Memory B cell (primary cell): ENCODE measurements at places on chromosomes 7 and 10.

GRCh38 chr10:24027107-24027506, 181.8 kb upstream of the KIAA1217 start:
- DNase-seq: no peak

DNA sequence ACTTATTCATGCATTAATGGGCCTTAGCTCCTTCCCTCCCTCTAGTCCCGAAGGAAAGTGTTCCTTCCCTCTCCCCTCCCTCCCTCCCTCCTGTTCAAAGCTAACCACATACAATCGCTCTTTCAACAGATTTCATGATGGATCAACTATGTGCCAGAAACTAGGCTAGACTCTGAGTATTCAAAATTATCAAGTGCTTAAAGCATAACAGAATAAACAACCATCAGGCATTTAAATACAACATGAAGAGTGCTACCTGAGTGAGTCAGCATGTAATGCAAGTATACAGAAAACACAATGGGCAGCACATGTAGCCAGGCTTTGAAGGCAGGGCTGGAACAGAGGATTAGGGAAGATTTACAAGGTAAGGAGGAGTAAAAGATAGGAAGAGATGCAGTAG, 11.3 kb downstream of the CHCHD3 start:
- DNase-seq: no peak

GRCh38 chr10:33609546-33609945, 275.1 kb upstream of the NRP1 start:
- no peak for DNase-seq

DNA sequence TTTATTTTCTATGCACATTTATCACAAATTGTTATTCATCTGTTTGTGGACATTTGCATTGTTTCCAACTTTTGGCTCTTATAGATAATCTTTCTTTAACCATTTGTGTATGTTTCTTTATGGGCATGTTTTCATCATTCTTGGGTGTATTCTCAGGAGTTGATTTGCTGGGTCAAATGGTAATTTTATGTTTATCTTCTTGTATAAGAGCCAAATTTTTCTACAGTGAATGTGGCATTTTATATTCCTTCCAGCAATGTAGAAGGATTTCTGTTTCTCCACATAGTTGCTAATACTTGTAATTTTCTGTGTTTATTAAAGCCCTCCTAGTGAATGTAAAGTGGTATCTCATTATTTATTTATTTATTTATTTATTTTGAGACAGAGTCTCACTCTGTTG, 21.8 kb downstream of the CYP2C19 start:
- no peak for DNase-seq

- DNase-seq: no peak
These were observed 135.8 kb upstream of the GPR26 start for GRCh38 chr10:123530166-123530870.

- no peak for DNase-seq
These were observed 1050.7 kb downstream of the SORCS3 start for GRCh38 chr10:105691811-105692210.

- no peak for DNase-seq
These were observed 56.2 kb downstream of the PLCE1 start for GRCh38 chr10:94049911-94050310.

GRCh38 chr7:6248581-6248980, 23.8 kb downstream of the CYTH3 start:
- no peak for DNase-seq

- no peak for DNase-seq
These were observed 91.3 kb downstream of the NRF1 start for GRCh38 chr7:129702761-129703338.

DNA sequence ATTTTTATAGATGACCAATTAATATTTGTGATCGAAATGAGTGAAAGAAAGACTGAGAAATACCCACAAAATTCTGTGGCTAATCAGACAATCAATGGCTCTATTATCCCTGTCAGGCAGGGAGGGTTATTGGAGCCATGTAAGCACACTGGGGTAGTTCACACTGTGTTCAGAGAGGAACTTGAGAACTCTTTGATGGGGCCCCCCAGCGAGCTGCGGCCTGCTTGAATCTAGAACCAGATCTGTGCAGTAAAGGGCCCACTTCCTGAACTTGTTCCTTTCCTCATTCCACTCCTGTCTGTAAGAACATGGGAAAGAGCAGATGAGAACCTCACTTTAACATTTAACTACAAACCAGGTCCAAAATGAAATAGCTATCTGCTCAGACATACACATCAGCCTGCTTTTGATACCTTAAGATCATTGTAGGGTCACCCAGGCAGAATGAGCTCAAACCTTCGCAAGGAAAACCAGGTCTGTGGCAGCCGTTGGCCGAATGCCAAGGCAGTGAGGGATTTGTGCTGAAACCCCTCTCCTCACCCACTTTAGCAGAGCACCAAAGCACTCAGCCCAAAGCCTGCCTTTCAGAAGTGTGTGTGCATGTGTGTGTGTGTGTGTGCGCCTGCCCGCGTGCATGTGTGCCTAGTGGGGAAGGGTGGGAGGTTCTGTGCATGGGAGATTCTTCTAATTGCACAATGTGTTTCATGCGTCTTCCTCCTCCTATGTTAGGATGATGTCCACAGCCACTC, 365.6 kb upstream of the MGMT start:
- DNase-seq: no peak

GRCh38 chr10:43001427-43001795, 75.5 kb upstream of the RET start:
- no peak for DNase-seq

- DNase-seq: no peak
These were observed 1.3 kb downstream of the THSD7A start for GRCh38 chr7:11830582-11831155.

- no peak for DNase-seq
These were observed 8.6 kb downstream of the IPMK start for GRCh38 chr10:58258977-58259692.

DNA sequence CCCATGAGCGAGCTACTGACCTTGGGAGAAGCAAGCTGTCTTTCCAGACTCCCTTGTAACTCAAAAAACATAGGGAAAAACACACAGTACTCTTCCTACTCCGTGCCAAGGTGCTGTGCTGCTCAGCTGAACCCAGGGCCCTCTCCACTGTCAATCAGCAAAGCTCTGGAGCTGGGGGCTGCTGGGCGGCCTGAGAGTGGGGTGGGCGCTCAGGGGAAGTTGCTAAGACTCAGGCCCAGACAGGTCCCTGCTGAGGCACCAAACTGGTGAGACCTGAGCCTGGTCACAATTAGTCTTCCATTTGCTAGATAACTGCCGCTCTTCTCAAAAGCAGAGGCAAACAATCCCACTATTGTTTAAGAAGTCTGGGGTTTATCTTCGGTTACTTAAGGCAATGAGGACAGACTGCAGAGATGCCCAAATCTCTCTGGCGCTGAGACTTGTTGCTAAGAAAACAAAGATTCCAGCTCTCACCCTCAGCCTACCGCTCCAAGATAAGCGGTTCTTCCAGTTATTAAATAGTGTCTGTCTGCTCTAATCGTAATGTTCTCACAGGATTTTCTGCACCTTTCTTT, 22.0 kb downstream of the STEAP1B start:
- DNase-seq: no peak

DNA sequence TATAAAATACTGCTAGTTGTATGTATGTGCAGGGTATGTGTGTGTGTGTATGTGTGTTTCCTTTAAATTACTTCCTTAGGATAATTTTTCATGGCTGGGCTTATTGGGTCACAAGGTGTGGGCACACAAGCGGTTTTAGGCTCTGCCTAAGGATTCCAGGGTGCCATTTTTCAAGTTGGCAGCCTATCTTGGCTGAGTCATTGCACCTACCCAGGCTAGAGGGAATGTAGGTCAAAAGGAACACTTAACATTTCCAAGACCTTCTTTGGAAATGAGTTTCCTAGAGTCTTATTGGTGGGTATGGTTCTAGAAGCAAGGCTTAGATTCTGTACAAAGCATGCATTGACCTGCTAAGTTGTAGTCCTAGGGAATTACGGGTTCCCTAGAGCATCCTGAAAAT, 642.1 kb downstream of the LRMDA start:
- no peak for DNase-seq

DNA sequence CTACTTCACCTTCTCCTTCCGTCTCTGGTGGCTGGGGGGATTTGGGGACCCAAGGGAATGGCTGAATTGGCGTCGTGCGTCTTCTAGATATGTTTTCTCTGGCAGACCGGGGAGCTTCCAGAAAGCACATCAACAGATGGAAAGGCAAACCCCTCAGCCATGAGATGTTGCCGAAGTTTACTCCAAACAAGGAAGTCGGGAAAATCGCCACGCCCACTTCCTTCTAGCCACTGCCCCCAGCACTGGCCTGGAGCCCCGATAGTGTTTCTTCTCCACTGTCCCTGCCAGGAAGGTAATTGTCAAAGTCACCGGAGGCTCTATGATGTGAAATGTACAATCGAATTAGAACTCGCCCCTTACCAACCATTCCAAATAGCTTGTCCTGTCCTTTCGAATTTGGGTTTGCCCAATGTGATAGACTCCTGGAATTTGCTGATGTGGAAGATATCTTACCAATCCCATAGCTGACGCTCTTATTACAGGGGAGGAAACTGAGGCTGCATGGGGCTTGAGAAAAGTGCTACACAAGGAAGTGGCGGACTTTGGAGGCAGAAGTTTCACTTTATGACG, 191.0 kb downstream of the LSM5 start:
- no peak for DNase-seq

DNA sequence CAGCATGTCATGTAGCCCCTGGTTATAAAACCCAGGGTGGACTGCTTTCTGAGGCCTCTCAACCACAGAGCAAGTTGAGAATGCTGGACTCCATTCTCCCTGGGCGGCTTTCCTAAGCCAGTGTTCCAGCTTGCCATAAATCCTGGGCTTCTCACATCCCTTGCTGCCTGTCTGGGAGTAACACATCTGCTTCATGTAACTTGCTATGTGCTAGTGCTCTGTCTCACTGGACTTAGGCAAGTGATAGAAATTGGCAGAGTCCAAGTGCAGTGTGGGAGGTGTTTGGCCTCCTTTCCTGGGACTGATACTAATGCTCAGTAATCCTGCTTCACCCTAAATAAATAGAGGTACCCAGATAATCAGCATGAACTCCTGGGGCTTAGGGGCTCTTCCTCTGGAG, 277.1 kb upstream of the POM121L12 start:
- no peak for DNase-seq

GRCh38 chr10:5136468-5137087, 42.4 kb downstream of the AKR1C3 start:
- DNase-seq: no peak

GRCh38 chr7:6159524-6160031, 112.8 kb downstream of the CYTH3 start:
- no peak for DNase-seq

GRCh38 chr7:112873831-112874553, 83.8 kb upstream of the TMEM168 start:
- peak; percentile 5 for DNase-seq
